ENCODE measurements at places on chromosomes 4 and X.
A peak's percentile ranks its signal among the peaks of the same experiment; 100 is the strongest.

- DNase-seq: no peak
Measured at GRCh38 chr4:111510535-111510934, 634.7 kb upstream of the FAM241A start.

GRCh38 chr4:48400416-48400815 lies 59.1 kb downstream of the SLAIN2 start:
- no peak for DNase-seq

GRCh38 chrX:154758696-154759095 lies 4.0 kb upstream of the DKC1 start:
- no peak for DNase-seq

- no peak for DNase-seq
Measured at GRCh38 chr4:117455088-117455487, 369.7 kb upstream of the TRAM1L1 start.

GRCh38 chr4:31416498-31416897 lies 696.3 kb downstream of the PCDH7 start:
- no peak for DNase-seq

GRCh38 chrX:109184506-109185139 lies 297.3 kb downstream of the GUCY2F start:
- DNase-seq: no peak

DNA sequence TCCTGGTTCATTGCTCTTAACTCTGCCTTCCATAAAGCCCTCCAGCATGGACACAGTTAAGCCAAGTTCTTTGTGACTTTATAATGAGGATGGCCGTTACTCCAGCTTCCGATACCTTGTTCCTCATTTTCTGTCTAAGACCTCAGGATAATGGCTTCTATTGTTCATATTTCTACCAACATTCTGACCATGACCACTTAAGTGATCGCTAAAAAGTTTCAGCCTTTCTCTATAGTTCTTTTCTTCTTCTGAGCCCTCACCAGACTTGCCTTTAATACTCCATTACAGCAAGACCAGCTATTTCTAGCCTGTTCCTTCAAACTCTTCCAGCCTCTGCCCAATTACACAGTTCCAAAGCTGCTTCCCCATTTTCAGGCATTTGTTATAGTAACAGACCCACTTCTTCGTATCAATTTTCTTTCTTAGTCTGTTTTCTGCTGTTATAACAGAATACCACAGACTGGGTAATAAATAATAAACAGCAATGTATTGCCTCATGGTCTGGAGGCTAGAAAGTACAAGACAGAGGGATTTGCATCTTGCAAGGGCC lies 12.3 kb downstream of the RNF175 start:
- DNase-seq: no peak

GRCh38 chrX:110836982-110837381 lies 41.4 kb upstream of the CHRDL1 start:
- DNase-seq: no peak

- no peak for DNase-seq
Measured at GRCh38 chr4:20158195-20158594, 93.5 kb upstream of the SLIT2 start.

- DNase-seq: no peak
Measured at GRCh38 chr4:35163168-35163567, 1081.1 kb downstream of the ARAP2 start.

- no peak for DNase-seq
Measured at GRCh38 chrX:29841750-29842149, 373.6 kb upstream of the MAGEB2 start.

DNA sequence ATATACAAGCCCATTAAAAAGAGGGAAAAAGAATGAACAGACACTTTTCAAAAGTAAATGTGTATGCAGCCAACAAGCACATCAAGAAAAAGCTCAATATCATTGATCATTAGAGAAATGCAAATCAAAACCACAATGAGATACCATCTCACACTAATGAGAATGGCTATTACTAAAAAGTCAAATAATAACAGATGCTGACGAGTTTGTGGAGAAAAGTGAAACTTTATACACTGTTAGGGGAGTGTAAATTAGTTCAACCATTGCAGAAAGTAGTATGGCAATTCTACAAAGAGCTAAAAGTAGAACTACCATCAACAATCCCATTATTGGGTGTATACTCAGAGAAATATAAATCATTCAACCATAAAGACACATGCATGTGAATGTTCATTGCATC lies 203.0 kb downstream of the ARAP2 start:
- DNase-seq: no peak

DNA sequence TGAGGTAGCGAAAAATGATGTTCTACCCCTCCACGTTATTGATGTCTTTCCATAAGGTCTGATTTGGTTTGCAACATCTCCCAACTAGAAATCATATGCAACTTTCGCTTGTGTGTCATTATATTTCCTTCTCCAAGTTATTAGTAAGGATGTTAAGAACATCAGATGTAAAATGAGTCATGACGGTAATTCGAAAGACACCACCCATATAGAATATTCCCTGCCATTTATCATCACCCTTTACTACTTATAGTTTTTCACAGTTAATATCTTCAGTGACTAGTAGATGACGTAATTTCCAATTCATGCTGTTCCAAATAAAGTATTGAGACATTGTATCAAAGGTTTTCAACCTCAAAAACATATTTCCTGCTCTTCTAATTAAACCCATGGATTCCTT lies 146.7 kb upstream of the MAP3K15 start:
- DNase-seq: no peak

- peak; percentile 43 for DNase-seq
Measured at GRCh38 chrX:104270916-104271512, 16.3 kb upstream of the ESX1 start.

GRCh38 chr4:155946486-155946885 lies 7.2 kb downstream of the CTSO start:
- DNase-seq: no peak

DNA sequence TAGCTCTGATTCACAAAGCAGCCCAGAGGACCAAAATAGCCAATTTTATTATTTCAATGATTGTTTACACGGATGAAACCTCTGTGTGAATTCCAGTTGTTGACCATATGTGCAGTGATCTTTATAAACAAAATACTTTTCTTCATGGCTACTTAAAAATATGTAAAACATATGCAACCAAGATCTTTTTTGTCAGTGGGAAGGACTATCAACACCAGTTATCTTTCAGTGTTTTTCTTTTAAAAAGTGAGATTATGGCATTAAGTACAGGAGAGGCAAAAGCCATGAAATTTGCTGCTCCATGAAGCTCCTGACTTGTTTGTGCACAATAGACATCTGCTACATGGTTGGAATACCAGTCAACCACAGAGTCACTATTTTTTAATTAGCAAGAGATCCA lies 184.4 kb downstream of the DKK2 start:
- DNase-seq: no peak

GRCh38 chrX:46959985-46960700 lies 47.9 kb downstream of the JADE3 start:
- DNase-seq: no peak

DNA sequence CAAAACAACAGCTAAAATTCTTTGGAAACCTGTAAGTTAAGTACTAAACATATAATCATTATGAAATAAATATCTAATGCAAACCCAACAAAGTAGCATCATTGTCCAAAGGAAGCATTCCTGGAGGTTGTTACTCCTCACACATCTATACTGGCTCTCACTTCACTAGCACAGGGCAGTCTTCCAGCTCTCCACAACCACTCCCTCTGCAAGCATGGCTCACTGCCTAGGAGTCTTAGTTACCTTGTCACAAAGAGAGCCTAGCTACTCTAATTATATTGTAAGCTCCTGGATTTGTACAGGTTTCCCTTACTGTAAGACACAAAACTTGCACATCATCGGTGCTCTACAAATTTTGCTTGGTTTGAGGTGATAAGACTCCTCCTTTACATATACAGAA lies 76.1 kb downstream of the AMMECR1 start:
- DNase-seq: no peak

GRCh38 chrX:103369479-103369878 lies 6.9 kb upstream of the BEX3 start:
- no peak for DNase-seq

DNA sequence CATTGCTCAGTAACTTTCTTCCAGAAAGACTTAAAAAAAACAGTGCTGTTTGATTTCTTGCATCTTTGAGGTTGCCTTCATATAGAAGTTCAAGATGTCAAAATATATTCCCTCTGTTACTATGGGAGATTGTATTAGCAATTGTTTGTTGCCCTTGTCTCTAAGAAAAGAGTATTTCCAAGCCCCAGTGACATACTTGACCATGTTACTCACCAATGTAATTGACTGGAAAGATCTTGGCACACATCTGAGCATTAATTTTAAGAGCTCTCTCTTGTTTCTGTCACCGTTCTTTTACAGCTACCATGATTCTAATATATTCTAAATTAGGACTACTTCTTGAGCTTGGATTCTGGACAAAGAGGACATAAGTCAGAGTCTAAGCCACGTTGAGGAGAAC lies 902.7 kb upstream of the EPHA5 start:
- no peak for DNase-seq

GRCh38 chr4:138851391-138852335 lies 163.9 kb upstream of the NOCT start:
- no peak for DNase-seq

DNA sequence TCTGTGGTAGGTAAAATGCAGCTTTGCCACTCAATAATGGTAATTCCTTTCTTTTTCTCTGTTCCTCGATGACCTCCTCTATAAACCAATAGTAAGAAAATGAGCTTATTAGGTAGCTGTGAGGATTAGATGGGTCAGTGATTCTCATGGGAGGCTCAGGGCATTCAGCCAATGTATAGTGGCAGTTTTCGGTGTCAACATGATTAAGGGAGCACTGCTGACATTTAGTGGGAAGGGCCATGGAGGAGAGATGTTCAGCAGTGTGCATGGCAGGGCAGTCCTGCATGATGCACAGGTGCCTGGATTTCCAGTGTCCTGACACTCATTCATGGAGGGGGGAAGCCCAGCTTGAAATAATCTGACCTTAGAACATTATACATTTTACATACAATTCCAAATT lies 232.8 kb downstream of the PDGFC start:
- DNase-seq: no peak

DNA sequence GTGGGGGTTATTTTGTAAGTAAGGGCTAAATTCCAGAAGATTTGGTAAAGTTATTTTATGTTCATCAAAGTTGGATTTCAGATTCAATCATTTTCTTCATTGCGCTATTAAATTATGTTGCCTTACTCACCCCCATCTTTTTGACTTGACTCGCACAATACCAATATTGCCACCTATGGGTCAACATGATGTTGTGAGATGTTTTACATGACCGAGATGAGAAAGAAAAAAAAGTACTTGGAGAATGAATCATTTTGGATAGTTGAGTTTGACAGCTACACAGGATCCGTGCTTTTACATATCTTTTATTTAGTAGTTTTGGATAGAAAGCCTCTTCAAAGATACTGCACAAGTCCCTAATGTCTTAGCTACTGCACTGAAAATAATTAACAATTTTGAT lies 224.2 kb upstream of the EMCN start:
- DNase-seq: no peak

- no peak for DNase-seq
Measured at GRCh38 chr4:87632469-87632868, 17.6 kb upstream of the DMP1 start.

GRCh38 chr4:179095585-179096221 lies 1653.5 kb upstream of the AGA start:
- DNase-seq: no peak

- DNase-seq: no peak
Measured at GRCh38 chr4:170990989-170991589, 822.1 kb upstream of the GALNTL6 start.

- DNase-seq: no peak
Measured at GRCh38 chr4:139537292-139537691, 18.7 kb downstream of the SETD7 start.

DNA sequence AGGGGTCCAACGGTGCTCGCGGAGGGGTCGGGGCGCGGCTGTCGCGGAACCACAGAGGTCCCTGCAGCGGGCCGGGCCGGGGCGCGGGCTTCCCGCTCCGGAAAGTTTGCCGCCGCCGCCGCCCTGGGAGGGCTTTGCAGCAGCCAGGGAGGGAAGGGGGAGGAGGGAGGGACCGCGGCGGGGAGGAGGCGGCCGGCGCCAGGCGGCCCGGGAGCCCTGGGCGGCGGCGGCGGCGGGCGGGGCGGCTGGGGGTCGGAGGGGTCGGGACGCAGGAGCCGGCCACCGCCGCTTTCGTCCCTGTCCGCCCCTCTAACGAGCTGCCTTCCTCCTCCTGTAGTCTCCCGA lies 375 bp downstream of the FGFR3 start:
- DNase-seq: no peak

- no peak for DNase-seq
Measured at GRCh38 chr4:40190019-40190418, 6.8 kb upstream of the RHOH start.

GRCh38 chrX:16778545-16778944 lies 7.7 kb upstream of the TXLNG start:
- DNase-seq: no peak

DNA sequence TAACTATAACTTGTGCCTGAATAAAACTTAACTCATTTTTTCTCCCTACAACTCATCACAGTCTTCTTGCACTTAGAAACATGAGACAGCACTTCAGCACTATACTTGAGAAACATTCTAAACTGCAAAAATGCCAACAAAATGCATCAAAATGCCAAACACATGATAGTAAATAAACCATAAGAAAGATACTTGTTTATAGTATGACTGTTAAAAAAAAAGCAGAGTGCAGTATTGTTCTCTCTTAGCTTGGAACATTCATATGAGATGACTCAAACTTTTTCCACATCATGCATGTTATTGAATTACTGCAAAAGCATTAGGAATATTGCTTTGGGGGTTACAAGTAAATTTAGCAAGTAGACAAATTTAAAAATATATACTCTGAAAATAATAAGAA lies 135.7 kb upstream of the ANXA10 start:
- no peak for DNase-seq

GRCh38 chrX:32408389-32408788 lies 803.0 kb downstream of the DMD start:
- no peak for DNase-seq

DNA sequence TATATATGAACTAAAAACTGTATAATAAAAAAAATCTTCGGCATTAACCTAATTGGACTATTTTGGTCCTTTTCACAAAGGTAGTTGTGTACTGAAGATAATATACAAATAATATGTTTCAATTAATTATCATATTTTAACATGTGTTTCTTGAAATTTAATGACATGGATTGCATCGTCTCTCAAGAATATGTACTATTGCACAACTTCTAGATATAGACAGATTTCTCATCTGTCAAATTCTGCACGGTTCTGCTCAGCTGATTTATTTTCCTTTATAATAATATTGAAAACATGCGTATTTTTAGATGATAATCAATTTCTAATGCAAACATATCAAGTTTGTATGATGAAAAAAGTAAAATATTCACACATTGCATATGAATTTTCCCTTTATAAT lies 498.7 kb upstream of the PABPC4L start:
- no peak for DNase-seq

GRCh38 chr4:97238956-97239666 lies 904.2 kb downstream of the STPG2 start:
- DNase-seq: peak; percentile 43

GRCh38 chrX:139930916-139931645 lies 1.8 kb downstream of the ATP11C start:
- peak; percentile 9 for DNase-seq
